Upper lobe of left lung (tissue), 6 donors: ENCODE measurements at places on chromosomes 6 and 20. TPM values are rescaled to one million over a fixed set of nuclear protein-coding genes. Genes with fewer than 3 reads are reported as not detected.

- H3K4me3 ChIP-seq = peak overlapping the region; percentile 100
- peaks cover 35% of the 10 kb centered on the region for H3K4me1 ChIP-seq
- peak overlapping the region; percentile 88 for H3K27ac ChIP-seq
- H3K27me3 ChIP-seq = no peaks in the 10 kb centered on the region
- H3K36me3 ChIP-seq = peaks cover 50% of the 10 kb centered on the region
These were observed 576 bp upstream of the RRP36 start for GRCh38 chr6:43020847-43021246.

DNA sequence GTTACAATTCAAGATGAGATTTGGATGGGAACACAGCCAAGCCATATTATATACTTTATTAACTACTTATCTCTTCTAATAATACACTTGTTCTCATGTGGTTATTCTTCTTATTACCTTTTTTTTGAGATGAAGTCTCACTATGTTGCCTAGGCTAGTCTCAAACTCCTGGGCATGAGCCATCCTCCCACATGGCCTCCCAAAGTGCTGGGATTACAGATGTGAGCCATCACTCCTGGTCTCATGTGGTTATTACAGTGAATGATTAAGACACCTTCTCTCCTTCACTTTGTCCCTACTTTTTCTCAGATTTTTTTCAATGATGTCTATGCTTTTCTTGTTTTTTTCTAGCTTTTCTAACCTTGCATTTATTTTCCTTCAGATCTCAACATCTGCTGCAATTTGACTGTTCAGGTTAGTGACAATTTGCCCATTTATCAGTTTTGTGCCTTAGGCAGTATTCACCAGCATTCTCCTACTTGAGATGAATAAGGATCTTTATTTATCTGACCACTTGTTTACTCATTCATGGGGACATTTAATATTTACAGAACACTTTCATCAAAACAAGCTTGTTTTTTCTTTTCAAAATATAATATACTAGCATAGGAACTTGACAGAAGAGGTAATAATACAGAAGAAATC is 105.7 kb downstream of the SLC16A10 start:
- H3K4me1 ChIP-seq = no peaks in the 10 kb centered on the region
- H3K36me3 ChIP-seq = no peaks in the 10 kb centered on the region
- DNase-seq = no peak
- H3K27me3 ChIP-seq = no peaks in the 10 kb centered on the region
- H3K4me3 ChIP-seq = no peak overlapping the region
- no peak overlapping the region for H3K27ac ChIP-seq

DNA sequence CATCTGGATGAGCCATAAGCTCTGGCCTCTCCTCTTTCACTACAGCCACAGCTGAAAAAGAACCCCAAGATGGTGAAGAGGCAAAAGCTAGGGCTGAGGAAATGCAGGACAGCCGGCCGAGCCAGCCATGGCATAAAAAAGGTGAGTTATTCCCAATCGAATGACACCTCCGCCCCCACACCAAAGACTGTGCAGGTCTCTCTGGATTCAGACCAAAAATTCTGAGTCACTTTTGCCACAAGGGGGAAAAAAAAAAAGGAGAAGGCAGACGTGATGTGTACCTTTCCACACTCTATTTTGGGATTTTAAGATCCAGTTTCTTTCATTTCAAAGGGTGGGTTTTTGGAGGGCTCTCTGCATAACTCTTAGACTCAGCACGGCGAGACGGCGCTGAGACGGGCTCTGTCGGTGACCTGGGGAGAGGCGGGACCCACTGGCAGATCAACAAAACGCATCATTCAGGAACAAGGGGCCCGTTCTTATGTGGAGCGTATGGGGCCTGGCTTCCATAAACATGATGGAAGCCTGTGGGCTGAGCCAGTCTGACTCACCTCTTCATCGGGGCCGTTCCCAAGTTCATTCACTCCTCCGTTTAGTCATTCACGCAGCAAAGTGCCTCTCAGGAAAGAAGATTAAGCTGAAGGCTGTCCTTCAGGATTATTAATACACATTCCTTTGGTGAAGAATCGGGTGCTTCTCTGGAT is 54.8 kb downstream of the NFATC2 start:
- no peak overlapping the region for H3K27ac ChIP-seq
- H3K4me3 ChIP-seq = no peak overlapping the region
- H3K4me1 ChIP-seq = peaks cover 6% of the 10 kb centered on the region
- no peak for DNase-seq
- H3K36me3 ChIP-seq = no peaks in the 10 kb centered on the region

DNA sequence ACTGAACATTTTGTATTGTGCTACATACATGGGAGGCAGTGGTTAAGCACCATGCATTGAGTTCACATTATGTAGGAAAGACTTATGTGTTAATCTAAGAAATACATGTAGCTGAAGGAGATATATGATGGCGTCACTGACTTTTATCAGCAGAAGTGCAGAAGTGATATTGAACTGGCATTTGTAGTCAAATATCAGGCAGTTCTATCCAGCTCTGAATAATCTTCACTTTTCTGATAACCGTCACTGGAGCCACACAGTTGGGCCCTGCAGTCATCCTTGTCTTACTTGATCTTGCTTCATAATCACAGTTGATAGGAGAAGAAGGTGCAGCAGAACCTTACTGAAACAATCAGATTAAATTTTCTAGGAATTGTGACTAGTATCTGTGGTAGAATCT is 26.4 kb downstream of the CRISP1 start:
- no peak overlapping the region for H3K4me3 ChIP-seq
- H3K27ac ChIP-seq = no peak overlapping the region
- no peaks in the 10 kb centered on the region for H3K36me3 ChIP-seq
- no peak for DNase-seq

DNA sequence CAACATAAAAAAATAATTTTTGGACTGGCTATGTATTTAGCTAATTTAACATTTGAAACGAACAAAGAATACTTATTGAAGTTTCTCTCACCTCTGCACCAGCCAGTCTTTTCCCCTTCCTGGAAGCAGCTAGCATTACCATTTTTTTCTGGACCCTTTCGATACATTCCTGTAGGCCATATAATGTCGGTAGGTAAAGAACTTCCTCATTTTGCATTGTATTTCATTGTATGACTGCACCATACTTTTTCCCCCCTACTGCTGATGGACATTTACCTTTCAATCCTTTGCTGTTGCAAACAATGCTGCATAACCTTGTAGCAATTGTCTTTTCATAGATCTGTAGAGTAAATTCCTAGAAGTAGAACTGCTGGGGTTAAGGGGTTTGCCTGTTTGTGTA is 17.6 kb downstream of the CBFA2T2 start:
- H3K4me1 ChIP-seq = no peaks in the 10 kb centered on the region
- H3K36me3 ChIP-seq = no peaks in the 10 kb centered on the region
- DNase-seq = no peak

KHDC1L gene
- not detected for total RNA-seq

SRXN1 gene
- total RNA-seq = 20.6 TPM
